ENCODE measurements at places on chromosomes 13 and 19.

GRCh38 chr13:44053208-44053607 lies 173.5 kb downstream of the LACC1 start:
- no peak for DNase-seq

GRCh38 chr19:13189600-13189999 lies 39.4 kb downstream of the IER2 start:
- DNase-seq: no peak

DNA sequence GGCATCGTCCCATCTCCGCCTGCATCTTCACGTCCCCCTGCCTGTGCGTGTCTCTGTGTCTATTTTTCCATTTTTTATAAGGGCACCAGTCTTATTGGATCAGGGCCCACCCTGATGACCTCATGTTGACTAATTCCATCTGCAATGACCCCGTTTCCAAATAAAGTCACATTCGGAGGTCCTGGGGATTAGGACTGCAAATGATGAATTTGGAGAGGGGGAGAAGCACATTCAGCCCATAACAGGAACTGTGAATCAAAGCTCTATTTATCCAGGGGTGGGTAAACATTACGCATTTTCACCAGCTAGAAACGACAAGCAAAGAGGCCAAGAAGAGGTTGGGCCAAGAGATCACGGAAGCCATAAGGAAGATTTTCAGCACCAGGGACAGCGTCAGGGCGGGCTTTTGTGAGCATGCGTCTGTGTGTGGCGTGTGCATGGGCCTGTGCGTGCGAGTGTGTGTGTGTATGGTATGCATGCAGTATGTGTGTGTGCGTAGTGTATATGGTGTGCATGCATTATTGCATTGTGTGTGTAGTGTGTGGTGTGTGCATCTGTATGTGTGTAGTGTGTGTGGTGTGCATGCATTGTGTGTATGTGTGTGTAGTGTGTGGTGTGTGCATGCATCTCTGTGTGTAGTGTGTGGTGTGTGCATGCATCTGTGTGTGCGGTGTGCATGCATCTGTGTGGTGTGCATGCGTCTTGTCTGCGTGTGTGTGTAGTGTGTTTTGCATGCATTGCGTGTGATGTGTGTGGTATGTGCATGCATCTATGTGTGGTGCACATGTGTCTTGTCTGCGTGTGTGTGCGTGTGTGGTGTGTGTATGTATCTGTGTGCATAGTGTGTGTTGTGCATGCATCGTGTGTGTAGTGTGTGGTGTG lies 19.6 kb downstream of the CELF5 start:
- no peak for DNase-seq

DNA sequence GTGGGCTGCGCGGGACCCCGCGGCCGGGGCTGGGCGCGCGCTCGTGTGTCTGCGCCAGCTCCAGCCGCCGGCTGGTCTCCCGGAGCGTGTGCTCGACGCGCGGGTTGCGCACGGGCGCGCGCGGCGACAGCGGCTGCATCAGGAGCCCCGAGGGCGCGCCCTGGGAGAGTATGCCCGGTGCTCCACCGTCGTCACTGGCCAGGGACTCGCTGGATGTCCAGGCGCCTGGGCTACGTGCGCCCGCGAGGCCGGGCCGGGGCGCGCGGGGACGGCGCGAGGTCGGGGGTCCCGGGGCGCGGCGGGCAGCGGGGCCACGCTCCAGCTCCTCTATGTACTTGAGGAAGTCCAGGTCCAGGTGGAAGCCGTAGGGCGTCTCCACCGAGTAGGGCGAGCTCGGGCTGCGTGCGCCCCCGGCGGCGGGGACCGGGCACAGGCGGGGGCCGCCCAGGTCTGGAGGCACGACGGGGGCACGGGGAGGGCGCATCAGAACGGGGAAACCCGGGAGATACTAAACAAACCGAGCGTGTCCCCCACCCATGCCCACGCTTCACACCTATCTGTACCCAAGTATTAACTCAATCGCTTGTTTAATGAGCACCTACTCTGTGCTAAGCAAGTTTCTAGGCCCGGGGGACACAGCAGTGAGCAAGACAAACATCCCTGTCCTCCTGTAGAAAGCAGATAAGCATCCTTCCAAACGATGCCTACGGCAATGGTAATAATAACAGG lies 7.6 kb downstream of the KANK3 start:
- DNase-seq: no peak

DNA sequence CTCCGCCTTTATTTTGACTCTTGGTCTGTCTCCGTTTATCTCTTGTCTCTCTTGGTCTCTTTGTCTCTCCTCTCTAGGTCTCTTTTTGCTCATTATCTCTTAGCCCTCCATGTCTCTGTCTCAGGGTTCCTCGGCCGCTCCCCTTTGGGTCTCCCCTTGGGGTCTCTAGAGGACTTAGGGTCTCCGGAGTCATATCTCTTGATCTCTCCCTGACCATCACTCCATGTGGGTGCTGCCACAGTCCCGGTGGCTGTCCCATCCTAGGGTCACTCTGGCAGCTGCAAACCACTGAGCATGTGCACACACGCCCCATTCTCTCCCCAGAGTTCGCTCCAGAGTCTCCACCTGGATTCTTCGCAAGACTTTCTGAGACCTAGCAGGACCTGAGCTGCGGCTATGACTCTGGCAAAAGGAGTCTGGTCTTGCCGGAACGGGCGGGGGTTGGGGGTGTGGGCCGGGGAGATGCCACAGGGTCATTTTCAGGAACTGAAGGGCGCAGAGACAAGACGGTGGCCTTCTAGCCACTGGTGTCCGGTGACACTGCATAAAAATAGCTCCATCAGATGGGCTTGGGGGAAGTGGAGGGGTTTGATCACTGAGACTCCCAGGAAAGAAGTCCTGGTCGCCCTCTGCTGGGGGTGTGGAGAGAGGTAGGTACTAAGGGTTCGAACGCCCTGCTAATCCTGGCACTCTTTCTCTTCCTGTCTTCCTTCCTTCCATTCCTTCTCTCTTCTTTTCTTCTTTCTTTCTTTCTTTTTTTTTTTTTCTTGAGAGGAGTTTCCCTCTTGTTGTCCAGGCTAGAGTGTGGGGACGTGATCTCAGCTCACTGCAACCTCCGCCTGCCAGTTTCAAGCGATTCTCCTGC lies 1.2 kb upstream of the KCNA7 start:
- DNase-seq: no peak

DNA sequence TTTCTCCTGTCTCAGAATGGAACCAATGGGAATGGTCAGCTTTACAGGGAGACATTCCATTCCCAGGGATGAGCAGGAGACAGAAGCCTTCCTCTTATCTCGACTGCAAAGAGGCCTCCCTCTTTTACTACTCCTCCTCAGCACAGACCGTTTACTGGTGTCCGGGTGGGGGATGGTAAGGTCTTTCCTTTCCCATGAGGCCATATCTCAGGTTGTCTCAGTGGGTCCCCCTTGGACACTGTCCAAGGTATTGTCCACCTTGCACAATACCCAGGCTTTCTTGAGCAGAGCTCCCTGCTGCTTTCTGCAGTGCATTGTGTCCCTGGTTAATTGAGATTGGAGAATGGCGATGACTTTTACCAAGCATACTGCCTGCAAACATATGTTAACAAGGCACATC lies 7.5 kb upstream of the ZNF808 start:
- DNase-seq: no peak

DNA sequence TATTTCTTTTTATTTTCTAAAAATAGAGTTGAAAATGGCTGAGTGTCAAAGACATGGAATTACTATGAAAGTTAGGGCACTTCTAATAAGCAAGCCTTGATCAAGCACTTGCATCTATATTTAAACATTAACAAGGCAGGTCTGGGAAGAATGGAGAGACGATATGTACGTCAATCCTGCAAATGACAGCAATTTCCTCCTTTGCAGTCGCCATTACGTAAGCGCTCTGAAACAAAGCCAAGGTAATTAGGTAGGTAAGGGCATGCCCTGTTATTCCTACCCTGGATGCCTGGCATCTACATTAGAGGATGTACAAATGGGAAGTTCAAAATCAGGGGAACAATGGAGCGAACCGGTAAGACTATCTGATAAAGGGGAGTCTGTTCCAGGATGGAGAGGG lies 664.0 kb upstream of the ARGLU1 start:
- DNase-seq: no peak

- DNase-seq: no peak
These were observed 78.6 kb downstream of the ABCC4 start for GRCh38 chr13:95222733-95223018.

DNA sequence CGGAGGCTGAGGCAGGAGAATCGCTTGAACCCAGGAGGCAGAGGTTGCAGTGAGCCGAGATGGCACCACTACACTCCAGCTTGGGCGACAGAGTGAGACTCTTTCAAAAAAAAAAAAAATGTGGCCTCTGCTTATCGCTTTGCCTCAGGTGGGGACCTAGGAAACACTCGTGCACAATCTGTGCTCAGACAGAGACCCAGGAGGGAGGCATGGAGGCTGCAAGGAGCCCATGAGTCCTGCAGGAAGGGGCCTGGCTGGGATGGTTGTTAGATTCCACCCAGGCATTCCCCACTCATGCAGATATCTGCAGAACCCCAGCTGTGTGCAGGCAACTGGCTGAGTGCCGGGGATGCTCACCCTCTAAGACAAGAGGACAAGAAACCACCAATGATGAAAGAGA lies 43.8 kb upstream of the C19orf12 start:
- DNase-seq: no peak

All from hypothalamus (tissue), 51 donors.